ENCODE measurements at places on chromosomes 3 and 15. TPM values are rescaled to one million over a fixed set of nuclear protein-coding genes. Genes with fewer than 3 reads are reported as not detected.

- DNase-seq: no peak
These were observed 1120.1 kb downstream of the ROBO1 start for GRCh38 chr3:78647726-78648125.

The DUOXA2 gene
- total RNA-seq: not detected

DNA sequence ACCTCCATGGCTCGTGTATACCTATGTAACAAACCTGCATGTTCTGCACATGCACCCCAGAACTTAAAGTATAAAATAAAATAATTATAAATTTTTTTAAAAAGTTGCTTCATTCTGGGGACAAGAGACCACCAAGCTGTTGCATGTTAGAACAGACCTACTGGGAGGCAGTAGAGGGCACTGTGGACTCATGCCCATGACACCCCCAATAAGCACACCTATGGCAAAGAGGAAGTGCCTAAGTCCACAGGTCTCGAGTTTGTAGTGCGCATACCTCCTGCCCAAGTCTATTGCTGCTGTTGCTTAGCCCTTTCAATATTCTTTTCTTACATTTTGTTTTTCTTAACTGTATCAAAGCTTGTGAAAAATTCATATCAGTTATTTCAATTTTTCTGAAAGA lies 267.9 kb upstream of the THBS1 start:
- no peak for DNase-seq

DNA sequence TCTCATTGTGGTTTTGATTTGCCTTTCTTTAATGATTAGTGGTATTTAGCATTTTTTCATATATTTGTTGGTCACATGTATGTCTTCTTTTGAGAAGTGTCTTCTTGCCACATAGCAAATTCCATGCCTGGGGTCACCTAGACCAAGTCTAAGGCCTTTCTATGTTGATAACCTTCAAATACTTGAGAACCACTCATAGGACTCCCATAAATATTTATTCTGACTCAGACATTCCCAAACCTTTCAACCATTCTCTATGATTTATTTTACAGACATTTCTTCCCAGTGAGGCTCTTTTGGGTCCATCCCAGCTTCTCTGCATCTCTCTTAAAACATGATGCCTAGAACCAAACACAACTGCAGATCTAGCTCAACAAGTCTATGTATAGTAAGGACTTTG lies 69.2 kb downstream of the ATP8B4 start:
- DNase-seq: no peak

The TAGLN3 gene
- total RNA-seq: not detected
